ENCODE measurements at places on chromosomes 4 and X. TPM values are rescaled to one million over a fixed set of nuclear protein-coding genes. Genes with fewer than 3 reads are reported as not detected.

GRCh38 chrX:116172976-116173375 is 2.4 kb downstream of the AGTR2 start:
- DNase-seq, result no peak

GRCh38 chr4:73885574-73886267 is 16.5 kb downstream of the CXCL1 start:
- no peak for DNase-seq

DNA sequence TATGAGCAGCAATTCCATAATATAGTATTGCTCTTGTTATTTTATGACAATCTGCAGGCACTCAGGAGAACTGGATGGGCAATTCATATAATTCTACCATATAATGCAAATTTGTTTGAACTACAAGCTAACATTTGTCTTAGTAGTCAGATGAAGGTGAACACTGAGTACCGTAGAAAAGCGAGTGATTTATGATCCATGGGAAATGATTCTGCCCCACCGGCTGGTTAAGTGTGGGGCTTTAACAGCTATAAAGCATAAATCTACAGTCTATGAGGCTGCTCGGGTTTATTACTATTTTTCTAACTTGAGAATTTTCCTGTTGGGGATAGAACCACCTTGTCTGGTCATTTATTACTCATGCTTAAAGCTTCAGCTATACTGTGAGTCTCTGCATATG is 275.5 kb downstream of the PCDH10 start:
- DNase-seq, result no peak

GRCh38 chr4:140312100-140312499 is 61.3 kb upstream of the SCOC start:
- DNase-seq, result no peak

DNA sequence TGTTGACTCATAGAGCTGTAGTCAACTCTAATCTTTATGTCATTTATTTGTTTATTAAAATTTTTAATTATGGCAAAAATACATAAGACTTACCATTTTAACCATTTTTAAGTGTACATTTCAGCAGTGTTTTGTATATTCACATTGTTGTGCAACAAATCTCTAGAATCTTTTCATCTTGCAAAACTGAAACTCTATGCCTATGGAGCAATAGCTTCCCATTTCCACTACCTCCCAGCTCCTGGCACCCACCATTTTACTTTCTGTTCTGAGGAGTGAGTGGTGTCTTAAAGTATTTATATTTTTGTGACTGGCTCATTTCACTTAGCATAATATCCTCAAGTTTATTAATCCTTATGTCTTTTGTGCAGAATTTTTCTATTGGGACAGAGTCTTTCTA is 181.0 kb downstream of the GPAT3 start:
- no peak for DNase-seq

GRCh38 chr4:105274504-105274903 is 127.8 kb downstream of the TET2 start:
- DNase-seq, result no peak

GRCh38 chr4:57093845-57094831 is 16.0 kb downstream of the IGFBP7 start:
- no peak for DNase-seq

IL3RA gene
- 43.0 TPM for total RNA-seq

GRCh38 chrX:53984895-53985294 is 59.4 kb downstream of the PHF8 start:
- DNase-seq, result no peak

Measured in upper lobe of right lung (tissue), 1 donor.